ENCODE measurements at places on chromosomes 5 and 9.

DNA sequence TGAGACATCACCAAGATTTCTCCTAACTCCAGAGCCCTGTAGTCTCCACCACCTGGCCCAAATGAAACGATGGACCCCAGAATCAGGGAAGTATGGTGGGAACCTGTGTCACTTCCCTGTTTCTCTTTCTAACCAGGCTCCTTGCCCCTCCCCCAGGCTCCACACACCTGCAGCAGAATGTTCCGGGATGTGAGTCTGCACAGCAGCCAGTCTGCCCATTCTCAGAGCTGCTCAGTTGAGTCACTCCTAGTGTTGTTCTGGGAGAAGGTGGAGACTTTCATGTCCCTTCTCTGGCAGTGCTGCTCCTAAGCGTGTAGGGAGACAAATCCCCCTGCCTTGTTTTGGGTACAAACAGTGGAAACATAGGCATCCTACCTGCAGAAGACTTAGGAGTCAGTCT is 76.0 kb upstream of the XPA start:
- no peak for DNase-seq

GRCh38 chr9:109369285-109369684 is 48.4 kb upstream of the EPB41L4B start:
- DNase-seq, result no peak

DNA sequence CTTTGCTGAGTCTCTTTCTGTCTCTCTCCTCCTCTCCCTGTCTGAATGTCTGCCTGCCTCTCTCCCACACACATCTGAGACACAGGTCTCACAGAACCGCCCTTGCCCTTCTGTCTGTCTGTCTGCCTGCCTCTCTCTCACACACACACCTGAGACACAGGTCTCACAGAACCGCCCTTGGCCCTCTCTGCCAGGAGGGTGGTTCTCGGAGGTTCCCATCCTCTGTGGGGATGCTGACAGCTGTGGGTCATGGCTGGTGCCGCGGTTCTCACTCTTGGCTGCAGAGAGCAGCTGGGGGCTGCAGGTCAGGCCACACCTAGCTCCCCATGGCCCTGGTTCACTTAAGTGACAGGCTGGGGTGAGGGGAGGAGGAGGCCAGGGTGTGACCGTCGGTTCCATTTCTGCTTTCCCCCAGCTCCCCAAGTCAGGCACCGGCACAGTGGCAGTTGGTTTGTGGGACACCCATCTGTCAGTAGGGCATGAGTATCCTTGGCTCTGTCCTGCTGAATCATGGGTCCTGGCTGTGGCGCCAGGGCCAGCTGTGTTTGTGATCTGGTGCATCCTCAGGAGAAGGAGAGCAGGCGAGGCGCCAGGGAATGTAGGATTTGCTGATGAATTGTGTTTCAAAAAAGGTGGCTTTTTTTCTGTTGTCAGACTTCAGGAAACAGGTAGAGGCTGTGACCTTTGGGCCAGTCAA is 42.3 kb upstream of the CLPTM1L start:
- no peak for DNase-seq

GRCh38 chr9:135081264-135081660 is 6.2 kb upstream of the OLFM1 start:
- DNase-seq, result no peak

Data from OCI-LY7 (cell line).